ENCODE measurements at places on chromosomes 7 and 10. TPM values are rescaled to one million over a fixed set of nuclear protein-coding genes. Genes with fewer than 3 reads are reported as not detected.
A peak's percentile ranks its signal among the peaks of the same experiment; 100 is the strongest.

GRCh38 chr7:44378744-44379143, 53.4 kb upstream of the CAMK2B start:
- DNase-seq = peak; percentile 94

DNA sequence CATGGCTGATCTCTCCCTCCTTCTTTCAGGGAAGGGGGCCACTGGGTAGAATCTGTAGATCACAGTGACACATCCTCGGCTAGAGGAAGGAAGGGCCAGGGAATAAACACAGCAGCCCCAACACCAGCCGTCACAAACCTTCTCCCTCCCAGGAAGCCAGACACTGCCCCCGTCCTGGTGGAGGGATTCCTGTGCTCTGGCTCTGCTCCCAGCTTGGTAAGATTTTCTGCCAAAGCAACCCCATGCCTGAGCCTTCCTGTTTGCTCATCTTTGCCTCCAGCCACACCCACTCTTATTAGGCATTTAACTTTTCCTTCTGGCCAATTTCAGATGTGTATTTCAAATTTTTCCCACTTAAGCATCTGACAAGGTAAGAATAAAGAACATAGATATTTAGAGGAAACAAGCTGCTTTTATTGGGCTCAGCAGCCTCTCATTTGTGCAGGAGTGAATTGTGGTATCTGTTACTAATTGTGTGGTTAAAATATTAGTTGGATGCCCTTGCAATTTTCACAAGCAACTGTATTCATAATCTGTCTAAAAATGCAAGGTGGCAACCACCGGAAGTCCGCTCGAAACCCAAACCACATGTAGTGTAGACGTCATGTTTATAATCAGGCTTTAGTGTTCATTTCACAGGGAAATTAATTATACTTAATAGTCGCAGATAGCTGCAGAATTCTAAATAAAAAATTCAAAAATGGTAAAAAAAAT, 13.2 kb upstream of the NPS start:
- peak; percentile 6 for DNase-seq

DNA sequence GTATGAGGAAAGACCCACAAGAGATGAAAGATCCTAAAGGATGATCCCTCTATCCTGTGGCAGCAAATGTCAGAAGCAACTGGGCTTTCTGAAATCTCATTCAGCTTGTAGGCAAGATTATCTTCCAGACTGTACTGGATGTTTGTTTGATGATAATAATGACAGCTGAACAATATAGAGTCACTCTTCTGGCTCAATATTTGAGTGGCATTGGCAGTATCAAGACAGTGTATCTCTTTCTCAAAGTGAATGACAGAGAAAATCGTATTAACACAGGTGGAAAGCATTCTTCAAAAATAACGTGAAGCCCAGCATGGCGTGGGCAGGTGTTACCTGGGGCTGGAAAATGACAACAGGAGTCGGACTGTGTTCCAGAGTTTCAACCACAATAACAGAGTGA, 114.5 kb downstream of the GPR37 start:
- no peak for DNase-seq

DNA sequence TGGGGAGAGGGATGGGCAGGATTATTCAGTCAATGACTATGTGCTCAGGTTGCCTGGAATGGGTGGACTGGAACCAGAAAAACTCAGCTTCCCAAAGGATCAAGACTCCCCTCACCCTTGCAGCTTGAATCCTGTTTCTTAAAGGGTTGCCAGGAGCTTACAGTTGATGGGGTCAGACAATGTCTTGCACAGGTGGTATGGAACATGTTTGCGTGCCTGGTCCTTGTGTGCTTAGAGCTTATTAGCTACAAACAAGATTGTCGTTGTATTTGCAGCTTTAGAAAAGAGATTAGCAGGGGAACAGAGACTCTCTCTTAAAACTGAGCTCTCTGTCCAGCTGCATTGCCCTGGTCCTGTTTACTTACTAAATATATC, 56.9 kb downstream of the PRR15 start:
- DNase-seq = no peak

DNA sequence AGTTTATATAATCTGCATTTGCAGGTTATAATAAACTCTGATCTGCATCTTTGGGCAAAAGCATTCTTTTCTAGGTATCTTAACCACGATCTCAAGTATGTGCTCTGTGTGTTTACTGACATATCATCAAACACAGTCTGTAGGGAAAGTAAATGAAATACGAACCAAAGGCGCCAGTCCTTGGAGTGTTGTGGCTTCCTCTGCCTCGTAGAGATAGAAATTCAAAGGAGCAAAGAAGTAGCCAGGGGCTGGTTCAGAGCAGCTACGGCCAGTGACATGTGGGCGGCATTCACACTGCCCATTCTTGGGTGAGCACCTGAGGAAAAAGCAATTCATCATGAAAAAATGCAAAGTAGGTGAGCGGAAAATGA, 38.7 kb downstream of the LAMB4 start:
- DNase-seq = peak; percentile 82

GRCh38 chr7:45074528-45075354, 14.0 kb downstream of the NACAD start:
- no peak for DNase-seq

- DNase-seq = peak; percentile 35
Measured at GRCh38 chr7:91347290-91347689, 83.1 kb downstream of the FZD1 start.

Gene CFAP70
- total RNA-seq = not detected

Gene NEBL
- total RNA-seq = 0.05 TPM

Gene COX19
- total RNA-seq = 10.2 TPM
